ENCODE measurements at places on chromosomes 1 and 21.

GRCh38 chr21:46005481-46005881, 23.9 kb downstream of the COL6A1 start:
- DNase-seq = no peak

GRCh38 chr1:234863551-234863971, 253.6 kb upstream of the IRF2BP2 start:
- DNase-seq = no peak

DNA sequence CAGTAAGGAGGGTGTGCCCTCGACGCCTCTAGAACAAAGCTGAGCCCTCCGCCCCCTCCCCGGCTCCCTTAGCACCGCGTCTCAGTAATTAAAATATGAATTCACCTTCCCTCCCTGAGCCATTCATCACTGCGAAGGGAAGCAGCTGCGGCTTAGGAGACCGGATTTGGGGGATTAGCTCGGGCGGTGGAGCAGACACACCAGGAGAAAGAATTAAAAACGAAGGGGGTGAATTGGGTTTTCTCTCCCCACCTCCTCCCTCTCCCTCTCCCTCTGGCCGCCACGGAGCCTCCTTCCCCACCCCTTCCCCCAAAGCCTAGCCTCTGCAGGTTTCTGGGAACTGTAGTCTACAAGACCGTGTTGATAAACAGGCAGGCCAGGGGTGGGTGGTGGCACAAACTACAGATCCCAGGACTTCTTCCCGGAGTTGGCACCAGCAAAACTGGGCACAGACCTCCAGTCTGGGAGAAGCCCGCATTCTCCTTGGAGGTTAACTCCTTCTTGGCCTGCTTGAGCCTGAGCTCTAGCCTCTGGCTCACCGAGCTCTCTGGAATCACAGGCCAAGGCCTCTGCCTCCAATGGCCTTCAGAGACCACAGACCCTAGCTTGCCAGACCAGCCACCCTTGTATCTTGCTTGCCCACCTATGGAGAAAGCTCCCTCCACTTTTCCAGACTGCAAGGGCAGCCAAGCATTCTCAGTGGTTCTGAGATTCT, 10.8 kb downstream of the BLACAT1 start:
- DNase-seq = no peak

- no peak for DNase-seq
Measured at GRCh38 chr1:2596530-2597333, 10.2 kb downstream of the PRXL2B start.

DNA sequence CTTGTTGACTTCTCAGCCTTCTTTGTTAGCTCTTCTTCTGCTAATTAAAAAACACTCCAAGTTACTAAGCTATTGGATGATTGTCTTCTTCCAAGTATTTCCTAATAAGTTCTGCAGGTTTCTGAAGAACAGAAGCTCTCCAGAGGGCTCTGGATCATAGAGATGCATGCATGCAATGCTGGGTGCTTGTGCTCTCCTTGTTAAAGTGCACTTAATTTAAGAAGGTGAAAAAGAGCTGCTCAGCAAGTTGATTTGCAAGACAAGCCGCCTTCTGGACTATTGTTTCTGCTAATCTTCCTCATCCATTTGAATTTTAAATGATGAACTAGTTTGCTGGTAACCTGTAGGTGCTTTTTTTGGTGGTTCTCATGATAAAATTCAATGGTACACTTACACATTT, 16.1 kb downstream of the RRP15 start:
- no peak for DNase-seq

- no peak for DNase-seq
Measured at GRCh38 chr1:201945863-201946223, 505 bp downstream of the LMOD1 start.

DNA sequence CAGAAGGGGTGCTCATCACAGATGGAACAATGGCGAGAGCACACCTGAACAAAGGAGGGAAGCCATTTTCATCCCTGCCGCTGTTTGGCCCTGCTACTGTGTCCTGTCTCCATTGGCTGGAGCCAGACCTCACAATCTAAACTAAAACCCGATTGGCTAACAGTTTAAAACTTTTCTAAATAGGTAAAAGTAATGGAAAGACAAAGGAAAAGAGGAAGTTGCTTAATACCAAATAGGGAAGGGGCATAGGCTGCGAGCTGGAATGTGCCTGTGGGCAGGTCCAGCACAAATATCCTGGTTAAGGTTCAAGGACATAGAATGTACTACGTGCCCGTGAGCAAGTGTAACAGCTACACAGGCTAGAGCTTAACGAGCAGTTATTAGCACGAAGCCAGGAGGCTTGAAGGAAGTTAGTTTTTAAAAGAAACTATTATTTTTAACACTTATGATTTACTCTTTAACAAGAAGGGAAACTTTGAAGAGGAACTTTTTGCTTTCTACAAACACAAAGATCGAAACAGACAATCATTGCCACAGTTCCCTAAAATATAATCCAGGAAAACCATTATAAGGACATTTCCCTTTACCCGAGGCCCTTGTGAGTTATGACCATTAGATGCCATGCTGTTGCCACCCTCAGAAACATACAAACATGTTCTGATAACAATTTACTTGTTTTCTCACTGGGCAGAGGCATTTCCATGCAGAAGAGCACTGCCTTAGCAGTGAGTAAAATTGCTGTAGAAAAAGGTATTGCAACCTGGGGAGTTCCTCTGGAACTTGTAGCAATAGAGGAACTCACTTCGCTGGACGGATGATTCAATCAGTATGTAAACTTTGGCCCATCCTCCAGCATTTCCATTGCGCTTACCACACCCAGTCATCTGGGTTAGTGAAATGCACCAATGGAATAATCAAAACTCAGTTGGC, 4.8 kb upstream of the PTTG1IP start:
- DNase-seq = no peak

GRCh38 chr1:6359216-6360116, 34.1 kb downstream of the ACOT7 start:
- no peak for DNase-seq

- no peak for DNase-seq
Measured at GRCh38 chr1:197771904-197772556, 3.2 kb downstream of the DENND1B start.

- DNase-seq = no peak
Measured at GRCh38 chr21:32708069-32708468, 19.7 kb downstream of the SYNJ1 start.

DNA sequence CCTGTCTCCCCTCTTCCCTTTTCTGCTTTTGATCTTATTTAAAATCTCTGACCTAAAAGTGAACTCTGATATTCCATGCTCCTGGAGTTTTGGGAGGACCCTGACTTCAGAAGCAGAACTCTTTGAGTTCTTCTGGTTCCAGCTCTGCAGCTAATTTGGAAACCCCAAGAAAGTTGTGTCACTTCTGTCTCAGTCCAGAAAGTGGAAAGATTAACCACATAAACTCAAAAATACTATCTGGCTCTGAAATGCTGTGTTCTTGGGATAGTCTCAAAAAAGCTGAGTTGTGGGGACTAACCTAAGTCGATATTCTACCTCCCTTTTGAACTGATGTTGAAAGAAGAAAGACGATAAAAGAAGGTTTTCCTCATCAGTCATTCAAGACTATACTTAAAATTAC, 59.8 kb downstream of the ITPKB start:
- DNase-seq = no peak

DNA sequence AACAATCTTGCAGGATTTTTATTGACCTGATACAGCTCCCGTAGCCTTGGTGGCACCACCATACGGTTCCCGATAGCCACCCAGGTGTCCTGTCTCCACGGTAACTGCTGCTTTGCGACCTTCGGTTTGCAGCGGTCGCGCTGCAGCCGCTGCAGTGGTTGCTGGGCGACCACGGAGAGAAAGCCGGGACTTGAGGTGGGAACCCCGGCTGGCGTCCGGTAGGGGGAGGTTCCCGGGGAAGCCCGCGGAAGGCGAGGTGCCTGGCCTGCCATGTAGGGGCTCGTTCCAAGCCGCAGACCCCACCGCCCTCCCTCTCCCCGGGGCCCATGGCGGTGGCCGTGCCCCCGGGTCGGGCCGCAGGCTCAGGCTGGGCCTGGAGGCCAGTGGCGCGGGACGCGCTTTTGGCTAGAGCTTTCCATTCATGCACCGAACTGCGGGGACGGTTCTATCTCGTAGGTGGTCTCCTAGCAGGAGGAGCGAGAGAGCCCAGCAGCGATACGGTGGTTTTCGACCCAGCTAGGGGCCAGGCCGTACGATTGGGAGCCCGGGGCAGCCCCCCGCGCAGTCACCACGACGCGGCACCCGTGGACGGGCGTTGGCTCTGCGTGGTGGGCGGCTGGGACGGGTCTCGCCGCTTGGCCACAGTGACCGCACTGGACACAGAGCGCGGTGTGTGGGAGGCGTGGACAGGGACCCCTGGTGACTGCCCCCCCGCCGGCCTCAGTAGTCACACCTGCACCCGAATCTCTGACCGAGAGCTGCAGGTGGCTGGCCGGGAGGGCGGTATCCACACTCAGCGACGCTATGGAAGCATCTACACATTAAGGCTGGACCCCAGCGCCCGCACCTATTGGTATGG, at the start of gene KLHDC9:
KLHDC9 (plus strand) TSS at position 152 of the 859 bp plus-strand sequence; CDS start at position 327, 175 bp downstream.
- peak; percentile 75 for DNase-seq

- no peak for DNase-seq
Measured at GRCh38 chr21:35342440-35342839, 293.3 kb upstream of the RUNX1 start.

- DNase-seq = no peak
Measured at GRCh38 chr1:31902510-31902860, 35.7 kb downstream of the PTP4A2 start.

GRCh38 chr21:40562242-40563002, 284.5 kb downstream of the DSCAM start:
- no peak for DNase-seq

All from mesothelial cell of epicardium (in vitro differentiated cells).